ENCODE measurements at places on chromosomes 11 and 22. TPM values are rescaled to one million over a fixed set of nuclear protein-coding genes. Genes with fewer than 3 reads are reported as not detected.

The CAT gene
- total RNA-seq, result 63.6 TPM

The TSPAN4 gene
- total RNA-seq, result 60.3 TPM

The LARGE2 gene
- 0.75 TPM for total RNA-seq

The OTOG gene
- under 0.01 TPM for total RNA-seq

The HSCB gene
- total RNA-seq, result 20.0 TPM

The KRTAP5-9 gene
- not detected for total RNA-seq

The NEFH gene
- 0.58 TPM for total RNA-seq

The CNTF gene
- total RNA-seq, result 0.89 TPM

The CHRNA10 gene
- total RNA-seq, result 0.71 TPM

The MMP8 gene
- total RNA-seq, result 0.13 TPM

Data from muscle of leg (tissue), 16 donors.